ENCODE measurements at places on chromosomes 7 and 10. TPM values are rescaled to one million over a fixed set of nuclear protein-coding genes. Genes with fewer than 3 reads are reported as not detected.

SPAM1 gene
- total RNA-seq, result not detected

OR2F1 gene
- not detected for total RNA-seq

- no peak for DNase-seq
Observed at GRCh38 chr10:77661674-77662073, 24.1 kb upstream of the KCNMA1 start.

- DNase-seq, result peak; percentile 73
Observed at GRCh38 chr10:50992972-50993766, 81.1 kb upstream of the PRKG1 start.

GRCh38 chr10:72315611-72316385, 38.9 kb downstream of the DNAJB12 start:
- peak; percentile 50 for DNase-seq

GRCh38 chr7:128260069-128260795, 19.2 kb downstream of the LEP start:
- no peak for DNase-seq

GRCh38 chr10:36888925-36889573, 236.3 kb upstream of the ANKRD30A start:
- DNase-seq, result peak; percentile 20

DNA sequence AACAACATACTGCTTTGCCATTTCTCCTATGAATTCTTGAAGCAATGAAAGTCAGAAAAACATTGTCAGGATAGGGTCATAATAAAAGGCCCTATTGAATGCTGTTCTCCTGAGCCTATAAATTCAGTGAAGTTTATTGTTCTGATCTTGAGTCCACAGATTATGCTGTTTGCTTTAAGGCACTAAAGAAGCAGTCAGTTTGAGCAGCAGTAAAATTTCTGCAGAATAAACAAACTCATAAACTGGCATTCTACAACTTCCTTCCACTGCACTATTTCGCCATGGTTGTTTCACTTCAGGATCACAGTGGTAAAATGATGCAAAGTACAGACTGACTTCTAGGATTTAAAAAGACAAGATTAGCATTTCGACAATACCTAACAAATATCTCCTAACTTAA, 503.2 kb downstream of the SH2D4B start:
- no peak for DNase-seq

DNA sequence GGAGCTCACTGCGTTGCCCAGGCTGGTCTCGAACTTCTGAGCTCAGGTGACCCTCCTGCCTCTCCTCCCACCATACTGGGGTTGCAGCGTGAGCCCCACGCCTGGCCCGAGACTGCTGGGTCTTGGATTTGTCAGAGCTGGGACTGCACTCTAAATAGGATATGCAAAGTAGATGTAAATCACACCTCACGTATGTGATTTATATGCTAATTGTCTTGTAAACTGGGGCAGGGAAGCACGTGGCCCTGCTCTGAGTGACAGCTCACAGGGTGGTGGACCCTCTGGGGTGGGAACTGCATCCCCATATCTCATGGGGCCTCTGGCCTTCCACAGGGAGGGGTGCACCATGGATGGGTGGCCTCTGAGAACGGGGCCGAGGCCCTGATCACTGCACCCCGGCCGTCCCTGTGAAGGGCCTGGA, 34.1 kb downstream of the GET4 start:
- DNase-seq, result no peak

DNA sequence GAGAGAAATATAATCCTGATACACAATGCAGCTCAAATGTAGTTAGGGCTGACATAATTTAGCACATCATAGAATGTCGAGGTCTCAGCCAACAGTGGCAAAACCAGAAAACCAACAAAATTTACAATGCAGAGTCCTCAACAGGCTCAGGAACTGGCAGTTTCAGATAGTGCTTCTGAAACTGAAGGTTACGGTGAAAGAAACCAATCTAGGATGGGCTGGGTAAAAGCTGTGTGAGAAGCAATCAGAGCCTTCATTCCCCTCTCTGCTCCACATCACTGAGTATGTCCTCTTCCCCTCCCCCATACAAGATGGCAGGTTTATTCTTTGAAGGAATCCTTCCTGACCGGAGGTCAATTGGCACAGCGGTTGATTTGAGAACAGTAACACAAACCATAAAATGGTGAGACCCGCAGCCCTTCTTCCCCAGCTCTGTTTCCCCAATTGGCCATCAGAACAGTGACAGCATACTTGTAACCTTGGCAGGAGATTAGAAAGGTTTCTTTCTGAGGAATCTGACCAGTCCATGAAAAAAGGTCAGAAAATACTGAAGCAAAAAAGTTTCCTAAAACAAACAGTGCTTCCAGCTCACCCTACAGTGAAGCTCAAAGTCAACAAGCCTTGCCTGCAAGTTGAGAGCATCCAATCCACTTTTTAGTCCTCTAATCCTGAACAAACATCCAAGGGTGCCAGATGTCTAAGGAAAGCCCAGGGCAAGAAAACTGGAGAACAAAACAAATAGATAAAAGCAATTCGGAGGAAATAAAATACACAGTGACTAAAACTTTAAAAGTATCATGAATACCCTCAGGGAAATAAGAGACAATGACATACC, 53.9 kb upstream of the IL6 start:
- DNase-seq, result no peak

DNA sequence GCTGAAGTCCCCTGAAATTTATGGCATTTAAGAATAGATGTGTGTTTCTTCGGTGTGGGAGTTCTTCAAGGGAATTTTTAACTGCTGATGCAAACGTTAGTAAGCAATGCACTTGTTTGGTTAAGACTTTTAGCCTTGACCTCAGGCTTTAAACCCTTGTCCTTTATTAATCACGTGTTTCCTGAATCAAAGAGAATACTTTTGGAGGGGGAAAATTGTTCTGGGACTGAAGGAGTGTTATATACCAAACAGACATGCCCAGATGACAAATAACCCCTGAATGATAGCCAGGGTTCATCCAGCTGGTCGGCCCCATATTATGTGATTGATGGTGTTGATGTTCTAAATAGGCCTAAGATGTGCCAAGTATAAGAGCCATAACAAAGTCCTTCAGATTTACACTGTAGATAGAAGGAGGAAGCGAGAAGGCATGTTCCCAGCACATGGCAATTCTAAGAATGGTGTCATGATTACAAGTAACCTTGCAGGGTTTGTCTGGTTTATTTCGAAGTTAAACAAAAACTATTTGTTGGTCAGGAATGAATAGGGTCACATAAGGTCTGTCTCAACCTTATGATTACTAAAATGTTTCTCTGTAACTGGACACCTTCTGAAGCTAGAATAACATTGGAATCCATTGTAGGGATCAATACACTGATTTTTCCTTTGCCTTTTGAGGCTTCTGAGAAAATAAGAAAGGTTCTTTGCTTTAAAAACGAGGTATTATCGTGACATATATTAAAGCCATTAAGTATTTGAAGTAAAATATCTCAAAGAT, 124.2 kb upstream of the SEM1 start:
- DNase-seq, result peak; percentile 26

DNA sequence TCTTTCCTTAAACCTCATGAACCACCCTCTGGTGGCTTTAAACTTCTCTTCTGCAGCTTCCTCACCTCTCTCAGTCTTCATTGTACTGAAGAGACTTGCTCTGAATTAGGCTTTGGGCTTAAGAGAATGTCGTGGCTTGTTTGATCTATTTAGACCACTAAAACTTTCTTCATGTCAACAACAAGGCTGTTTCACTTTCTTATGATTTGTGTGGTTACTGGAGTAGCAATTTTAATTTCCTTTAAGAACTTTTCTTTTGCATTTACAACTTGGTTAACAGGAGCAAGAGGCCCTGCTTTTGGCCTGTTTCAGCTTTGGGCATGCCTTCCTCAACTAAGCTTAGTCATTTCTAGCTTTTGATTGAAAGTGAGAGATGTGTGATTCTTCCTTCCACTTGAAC, 38.1 kb upstream of the CDHR3 start:
- DNase-seq, result no peak

- DNase-seq, result peak; percentile 2
Observed at GRCh38 chr10:15879663-15880062, 19.4 kb upstream of the MINDY3 start.

DNA sequence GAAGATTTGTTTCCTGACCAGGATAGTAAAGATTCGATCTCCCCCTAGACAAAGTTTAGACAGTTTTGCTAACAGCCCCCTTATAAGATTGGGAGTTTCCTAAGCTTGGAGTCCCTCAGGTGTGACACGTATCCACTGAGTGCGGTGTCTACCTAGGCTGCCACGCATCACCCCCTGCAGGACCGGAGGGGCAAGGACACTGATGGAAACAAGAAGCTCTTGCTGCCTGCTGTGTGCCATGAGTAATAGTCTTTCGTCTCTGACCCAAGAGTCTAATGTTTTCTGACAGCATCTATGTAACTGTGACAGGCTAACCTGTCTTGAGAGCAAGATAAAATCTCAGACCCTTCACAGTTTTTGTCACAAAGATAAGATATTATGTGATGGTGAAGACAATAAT, 173.5 kb downstream of the SEMA3E start:
- DNase-seq, result no peak

GRCh38 chr7:30369879-30370278, 85.5 kb downstream of the ZNRF2 start:
- DNase-seq, result peak; percentile 52

- no peak for DNase-seq
Observed at GRCh38 chr7:156768698-156769472, 124.1 kb downstream of the LMBR1 start.

DNA sequence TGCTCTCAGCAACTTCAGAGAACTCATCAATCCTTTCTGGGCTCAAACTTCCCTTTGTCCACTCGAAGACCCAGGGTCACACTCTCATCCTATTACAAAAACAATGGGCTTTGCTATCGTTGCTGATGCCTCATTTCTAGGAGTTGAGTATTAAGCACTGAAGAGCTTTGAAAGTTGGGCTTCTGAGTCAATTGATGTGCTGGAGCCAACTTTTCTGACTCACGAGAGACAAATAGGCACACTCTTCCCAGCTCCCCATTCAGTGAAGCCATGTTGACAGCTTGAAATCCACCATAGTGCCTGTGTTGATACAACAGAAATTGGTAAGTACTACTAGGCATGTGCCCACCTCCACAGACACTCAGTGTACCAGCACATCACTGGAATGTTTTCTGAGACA, 97.5 kb upstream of the PRSS58 start:
- DNase-seq, result peak; percentile 72

DNA sequence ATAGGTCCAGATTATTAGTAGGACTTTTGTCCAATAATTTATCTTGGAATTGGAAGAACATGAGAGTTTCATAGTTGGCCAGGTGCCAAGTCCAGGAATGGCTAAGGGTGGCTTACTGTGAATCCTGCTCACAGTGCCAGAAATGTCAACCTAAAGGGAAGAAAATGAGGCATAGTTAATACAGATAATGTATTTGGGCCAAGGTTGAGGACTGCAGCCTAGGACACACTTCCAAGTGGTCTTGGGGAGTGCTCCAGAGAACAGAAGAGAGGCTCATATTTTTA, 78.2 kb downstream of the MAPK8 start:
- DNase-seq, result no peak

DNA sequence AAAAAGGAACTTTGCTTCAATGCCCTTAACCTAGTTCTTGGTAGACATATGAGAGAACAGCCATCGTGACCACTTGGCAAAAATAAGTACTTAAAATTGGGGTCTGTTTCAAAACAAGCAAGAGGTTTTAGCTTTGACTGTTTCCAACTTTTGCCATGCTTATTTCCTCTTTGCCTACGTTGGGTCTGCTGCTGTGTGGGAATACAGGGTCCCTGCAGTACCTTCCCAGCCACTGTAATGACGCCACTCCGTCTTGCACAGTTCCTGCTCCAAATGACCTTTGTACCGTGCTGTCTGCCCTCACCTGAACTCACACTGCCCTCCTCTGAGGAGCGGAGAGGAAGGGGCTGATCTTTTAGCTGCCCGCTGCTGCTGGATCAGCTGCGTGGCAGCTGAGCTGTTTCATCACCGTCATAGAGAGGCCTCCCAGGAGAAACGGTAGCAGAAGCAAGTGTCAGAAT, 133.1 kb downstream of the MAPK8 start:
- peak; percentile 70 for DNase-seq

GRCh38 chr10:106311590-106311989, 852.9 kb downstream of the SORCS1 start:
- DNase-seq, result no peak

DNA sequence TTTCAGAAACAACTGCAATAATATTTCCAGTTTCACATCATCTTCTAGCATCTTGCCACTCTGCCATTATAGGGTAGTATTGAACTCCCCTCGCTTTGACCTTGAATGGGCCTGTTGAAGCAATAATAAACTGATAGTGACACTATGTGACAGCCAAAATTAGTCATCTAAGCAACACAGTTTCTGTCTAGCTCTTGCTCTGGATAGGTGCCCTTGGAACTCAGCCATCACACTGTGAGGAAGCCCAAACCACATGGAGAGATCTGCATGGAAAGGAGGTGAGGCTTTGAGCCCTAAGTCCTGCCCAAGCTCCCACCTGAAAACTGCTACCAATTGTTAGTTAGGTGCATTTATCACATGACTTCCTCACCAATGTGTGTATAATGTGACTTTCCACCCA, 18.1 kb upstream of the KCND2 start:
- DNase-seq, result no peak

GRCh38 chr7:96836456-96836855, 126.8 kb upstream of the SEM1 start:
- no peak for DNase-seq

DNA sequence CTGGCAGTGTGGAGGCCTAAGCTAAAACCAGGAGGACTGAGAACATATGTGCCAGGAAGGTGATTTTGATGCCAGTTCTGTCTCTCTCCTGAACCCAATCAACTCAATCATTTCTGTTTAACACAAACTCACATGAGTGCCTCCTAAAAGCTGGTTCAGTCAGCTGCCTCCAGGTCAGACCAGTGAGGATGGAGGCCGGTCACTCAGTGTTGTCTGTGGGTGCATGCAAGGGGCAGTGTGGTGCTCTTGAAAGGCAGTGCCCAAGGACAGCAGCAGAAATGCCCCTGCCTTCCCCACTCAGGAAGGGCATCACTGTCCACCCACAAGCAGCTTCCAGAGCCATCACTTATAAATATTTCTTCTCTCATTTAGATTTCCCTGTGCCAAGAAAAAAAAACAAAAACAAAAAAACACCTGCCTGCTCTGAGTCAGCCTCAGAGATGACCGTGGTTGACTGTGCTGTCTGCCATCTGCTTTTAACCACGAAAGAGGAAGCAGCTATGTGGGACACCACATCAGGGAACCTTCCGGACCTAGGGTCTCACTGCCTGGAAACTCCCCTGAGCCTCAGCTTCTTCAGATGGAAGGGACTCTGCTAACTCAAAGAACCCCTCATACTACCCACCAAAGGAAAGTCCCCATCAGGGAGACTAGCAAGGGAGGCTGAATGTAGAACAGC, 39.1 kb downstream of the VOPP1 start:
- DNase-seq, result peak; percentile 89

- DNase-seq, result no peak
Observed at GRCh38 chr10:35568483-35569015, 36.6 kb upstream of the GJD4 start.

DNA sequence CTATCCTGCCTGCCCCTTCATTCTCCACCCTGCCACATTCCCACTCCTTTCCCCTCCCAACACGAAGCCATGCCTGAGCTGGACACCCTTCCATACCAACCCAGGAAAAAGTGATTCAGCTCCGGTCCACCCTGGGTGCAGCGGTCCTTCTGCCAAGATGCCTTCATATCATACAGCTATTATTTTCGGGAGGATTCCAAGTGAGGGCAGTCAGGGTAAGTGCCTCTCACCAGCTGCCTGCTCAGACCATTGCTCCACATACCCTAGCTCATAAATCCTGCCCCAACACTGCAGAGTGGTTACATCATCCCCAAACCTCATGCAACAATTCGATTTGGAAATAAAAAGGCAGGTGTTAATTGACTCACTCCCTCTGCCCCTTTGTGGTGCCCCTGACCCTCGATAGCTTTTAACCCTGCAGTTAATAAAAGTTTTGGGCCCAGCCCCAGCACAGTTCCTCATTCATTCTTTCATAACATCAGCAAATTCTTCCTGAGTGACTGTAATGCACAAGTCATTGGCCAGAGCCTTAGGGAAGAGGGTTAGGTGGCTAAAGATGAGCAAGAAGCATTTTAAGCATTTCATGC, 42.6 kb downstream of the ZNF503 start:
- peak; percentile 93 for DNase-seq
